ENCODE measurements at places on chromosomes 2 and 18.

DNA sequence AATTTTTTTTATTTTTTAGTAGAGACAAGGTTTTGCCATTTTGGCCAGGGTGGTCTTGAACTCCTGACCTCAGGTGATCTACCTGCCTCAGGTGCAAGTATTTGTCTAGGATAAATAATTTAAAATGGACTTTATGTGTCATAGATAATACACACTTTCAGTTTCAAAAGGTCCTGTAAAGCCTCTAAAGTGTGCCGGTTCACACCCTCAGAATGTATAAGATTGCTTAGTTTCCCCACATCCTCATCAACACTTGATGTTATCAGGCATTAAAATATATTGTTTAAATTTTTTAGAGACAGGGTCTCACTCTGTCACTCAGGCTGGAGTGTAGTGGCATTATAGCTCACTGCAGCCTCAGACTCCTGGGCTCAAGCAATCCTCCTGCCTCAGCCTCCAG lies 170.5 kb downstream of the ANKRD44 start:
- no peak for DNase-seq

DNA sequence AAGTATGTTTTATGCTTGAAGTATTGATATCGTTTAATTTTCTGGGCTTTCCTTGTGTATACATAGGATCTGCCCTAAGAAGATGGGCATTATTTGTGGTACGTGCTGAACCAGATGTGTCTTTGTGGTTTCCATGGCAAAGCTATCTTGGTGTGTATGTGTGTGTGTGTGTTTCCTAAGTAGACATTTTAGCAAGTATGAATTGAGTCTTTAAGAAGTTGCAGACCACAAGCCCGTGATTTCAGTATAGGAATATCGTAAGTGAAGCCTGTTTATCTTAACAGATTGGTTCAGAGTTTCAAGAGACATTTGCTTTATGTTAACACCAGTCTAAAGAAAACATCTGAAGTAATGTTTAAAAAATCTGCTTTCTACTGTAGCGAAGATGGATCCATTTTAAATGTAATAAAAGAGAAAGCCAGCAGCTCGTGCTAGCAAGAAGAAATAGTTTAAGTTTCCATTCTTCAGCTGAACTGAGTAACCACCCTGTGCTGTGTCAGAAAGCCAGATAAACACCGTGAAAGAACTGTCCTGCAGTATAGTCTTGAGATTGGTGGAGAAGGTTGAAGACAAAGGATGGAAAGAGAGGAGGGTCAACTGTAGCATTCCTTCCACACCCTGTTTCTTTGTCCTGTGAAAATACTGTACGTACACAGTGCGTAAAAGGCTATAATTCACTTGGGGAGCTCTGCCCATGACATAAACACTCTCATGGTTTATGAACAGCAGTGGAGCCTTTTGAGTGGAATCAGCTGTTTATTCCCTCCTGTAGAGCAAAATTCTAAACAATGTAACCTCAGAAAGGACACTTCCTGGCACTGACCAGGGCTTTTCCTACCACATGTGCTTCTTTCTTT lies 91.9 kb upstream of the FOSL2 start:
- no peak for DNase-seq

- no peak for DNase-seq
Measured at GRCh38 chr2:147495734-147496133, 349.1 kb upstream of the ACVR2A start.

DNA sequence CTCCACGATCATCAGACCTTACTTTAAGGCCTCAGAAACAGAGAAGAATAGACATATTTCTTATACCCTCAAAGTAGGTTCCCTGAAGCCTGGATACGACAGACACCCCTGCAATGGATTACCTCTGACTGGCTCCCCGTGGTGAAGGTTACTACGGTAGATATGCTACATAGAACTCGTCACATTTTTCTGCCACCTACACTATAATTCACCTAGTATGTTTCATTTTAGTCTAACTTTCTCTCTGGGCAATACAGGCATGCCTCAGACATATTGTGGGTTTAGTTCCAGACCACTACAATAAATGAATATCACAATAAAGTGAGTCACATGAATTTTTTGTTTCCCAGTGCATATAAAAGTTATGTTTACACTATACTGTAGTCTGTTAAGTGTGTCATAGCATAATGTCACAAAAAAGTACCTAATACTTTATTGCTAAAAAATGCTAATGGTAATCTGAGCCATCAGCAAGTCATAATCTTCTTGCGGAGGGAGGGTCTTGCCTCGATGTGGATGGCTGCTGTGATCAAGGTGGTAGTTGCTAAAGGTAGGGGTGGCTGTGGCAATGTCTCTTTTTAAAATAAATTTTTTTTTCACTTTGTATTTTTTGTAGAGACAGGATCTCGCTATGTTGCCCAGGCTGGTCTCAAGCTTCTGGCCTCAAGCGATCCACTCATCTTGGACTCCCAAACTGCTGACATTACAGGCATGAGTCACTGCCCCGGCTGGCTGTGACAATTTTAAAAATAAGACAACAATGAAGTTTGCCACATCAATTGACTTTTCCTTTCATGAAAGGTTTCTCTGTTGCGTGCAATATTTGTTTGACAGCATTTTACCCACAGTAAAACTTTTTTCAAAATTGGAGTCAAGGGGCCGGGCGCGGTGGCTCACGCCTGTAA lies 64.6 kb downstream of the TGIF1 start:
- no peak for DNase-seq

- DNase-seq, result no peak
Measured at GRCh38 chr18:12287131-12287681, 20.8 kb upstream of the TUBB6 start.

DNA sequence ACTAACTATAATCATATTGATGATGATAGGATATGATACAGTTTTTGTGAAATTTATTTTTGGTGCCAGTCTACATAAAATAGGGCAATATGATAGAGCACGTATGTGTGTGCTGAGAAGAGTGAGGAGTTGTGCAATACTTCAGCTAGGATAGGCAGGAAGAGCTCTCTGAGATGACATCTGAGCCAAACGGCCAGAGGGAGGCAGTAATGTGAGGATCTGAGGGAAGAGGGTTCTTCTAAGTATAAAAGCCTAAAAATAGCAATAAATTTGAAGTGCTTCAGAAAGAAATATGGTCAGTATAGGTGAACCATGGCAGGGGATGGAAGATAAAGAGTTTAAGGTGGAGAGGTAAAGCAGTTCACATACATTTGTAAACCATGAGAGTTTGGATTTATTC lies 102.5 kb downstream of the OLA1 start:
- no peak for DNase-seq

- DNase-seq, result no peak
Measured at GRCh38 chr2:41572154-41572553, 475.7 kb upstream of the PKDCC start.

DNA sequence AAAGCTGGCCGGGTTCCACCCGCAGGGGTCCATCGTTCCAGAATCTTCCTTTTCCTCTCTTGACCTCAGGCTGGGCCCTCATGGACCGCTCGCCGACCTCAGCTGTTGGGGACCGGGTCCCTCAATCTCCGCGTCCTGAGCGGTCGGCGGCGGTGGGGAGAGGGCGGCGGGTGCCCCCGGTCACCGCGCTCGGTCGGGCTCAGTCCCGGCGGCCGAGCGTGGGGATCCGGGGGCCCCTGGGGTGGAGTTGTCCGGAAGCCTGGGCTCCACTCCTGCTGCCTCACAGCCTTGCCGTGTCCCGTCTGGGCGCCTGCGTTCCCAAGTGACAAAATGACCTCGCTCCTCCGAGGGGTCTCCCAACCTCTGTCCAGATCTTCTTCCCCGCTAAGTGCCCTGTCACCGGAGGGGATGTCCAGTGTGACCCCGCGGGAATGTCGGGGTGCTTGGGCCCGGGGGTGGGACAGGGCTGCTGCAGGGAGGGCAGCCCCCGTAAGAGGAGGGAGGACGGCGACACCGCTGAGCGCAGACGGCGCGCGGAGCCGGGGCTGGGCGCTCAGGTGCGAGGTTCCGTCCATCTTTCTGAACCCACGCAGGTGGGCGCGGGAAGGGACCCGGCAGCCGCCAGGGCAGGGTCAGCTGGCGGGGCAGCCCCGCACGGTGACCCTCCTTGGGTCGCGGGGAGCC lies 16.0 kb upstream of the E2F6 start:
- peak; percentile 69 for DNase-seq

- DNase-seq, result no peak
Measured at GRCh38 chr2:157732596-157732995, 103.9 kb upstream of the ACVR1C start.

- no peak for DNase-seq
Measured at GRCh38 chr18:55934821-55935220, 346.8 kb upstream of the TCF4 start.

DNA sequence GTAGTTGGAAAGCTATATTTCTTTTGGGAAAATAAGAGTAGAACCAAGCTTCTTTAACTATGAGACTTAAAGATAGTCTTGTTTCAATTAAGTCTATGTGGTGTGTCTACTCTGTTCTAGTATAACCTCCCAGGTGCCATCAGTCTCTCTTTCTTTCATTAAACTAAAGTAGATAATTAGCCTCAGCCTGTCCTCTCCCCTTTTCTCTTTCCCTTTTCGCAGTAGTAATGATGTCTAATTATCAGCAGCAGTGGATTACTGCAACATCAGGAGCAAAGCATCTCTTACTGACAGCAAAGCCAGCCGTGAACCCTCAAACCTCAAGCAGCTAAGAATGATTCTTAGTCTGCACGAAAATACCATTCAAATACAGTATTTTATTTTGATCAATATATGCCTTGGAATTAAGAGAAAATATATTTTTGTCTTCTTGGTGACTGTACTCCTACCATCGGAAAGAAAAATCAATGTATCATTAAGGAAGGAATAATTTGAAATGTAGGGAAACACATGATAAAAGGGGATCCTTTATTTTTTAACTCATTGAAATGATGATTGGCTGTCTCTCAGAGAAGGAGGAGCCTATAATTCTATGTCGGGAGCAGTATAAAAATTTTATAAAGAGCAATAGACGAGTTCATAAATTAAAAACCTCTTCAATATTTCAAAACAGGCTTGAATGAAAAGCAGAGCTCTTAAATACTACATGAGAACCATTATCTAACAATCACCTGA lies 4.5 kb downstream of the NOL4 start:
- no peak for DNase-seq

- no peak for DNase-seq
Measured at GRCh38 chr2:86570059-86570458, 6.8 kb upstream of the CHMP3 start.

DNA sequence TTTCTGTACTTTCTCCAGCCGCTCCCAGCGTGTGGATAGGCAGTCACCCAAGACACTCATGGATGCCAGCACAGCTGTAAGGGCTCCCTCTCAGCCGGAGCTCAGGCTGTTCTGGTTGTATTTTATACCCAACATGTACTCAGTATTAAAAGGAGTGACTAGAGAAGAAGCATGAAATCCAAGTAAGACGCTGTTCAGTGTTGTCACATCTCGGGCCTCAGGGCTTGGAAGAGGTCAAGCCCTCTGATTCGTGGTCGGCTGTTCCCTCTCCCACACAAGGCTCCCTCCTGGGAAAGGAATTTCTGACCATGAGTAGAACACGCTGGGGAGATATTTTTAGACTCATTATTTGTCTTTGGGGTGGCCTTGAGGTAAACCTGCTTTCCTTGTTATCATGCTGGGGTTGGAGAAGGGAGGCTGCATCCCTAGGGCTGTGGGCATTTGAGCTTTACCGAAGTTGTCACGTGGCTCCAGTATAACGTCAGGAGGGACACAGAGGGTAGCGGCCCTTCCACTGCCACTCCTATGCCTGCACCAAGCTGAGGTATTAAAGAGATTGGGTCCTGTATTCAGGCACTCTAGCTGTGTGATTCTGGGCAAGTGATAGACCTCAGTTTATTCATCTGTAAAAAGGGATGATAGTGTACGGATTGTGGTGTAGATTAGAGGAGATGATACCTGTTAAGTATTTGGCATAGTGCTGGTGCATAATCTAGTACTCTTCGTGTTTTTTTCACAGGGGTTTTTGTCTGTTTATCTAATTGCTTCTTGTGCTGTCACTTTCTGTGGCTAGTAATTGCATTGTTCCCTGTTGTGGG lies 34.1 kb downstream of the HK2 start:
- DNase-seq, result no peak

DNA sequence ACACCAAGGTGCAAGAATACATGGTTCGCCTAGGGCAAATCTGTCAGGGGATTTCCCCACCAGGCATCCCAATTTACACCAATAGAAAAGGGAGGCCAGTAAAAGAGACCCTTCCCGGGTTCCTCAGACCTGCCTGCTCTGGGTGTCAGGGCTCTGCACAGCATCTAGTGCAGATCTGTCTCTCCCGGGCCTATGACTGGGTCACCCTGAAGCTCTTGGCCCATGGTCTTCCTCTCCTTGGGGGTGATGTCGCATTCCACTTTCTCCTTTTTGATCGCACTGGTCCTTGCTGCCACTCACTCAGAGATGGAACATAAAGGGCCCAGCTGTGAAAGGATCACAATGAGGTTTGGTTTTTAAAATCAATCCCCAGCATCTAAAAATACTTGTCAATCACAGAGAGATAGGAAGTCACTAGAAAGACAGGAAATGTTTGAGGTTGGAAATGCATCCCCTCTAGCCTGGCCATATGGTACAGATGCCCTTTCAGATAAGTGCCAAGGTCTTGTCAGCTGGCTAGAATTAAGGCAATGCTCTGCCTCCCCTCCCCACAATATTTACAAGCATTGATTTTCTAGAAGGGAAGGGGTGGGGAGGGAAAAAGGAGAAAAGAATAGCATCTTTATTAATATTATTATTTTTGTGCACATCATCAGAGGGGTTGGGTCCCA lies 34.9 kb upstream of the AFTPH start:
- DNase-seq, result no peak

DNA sequence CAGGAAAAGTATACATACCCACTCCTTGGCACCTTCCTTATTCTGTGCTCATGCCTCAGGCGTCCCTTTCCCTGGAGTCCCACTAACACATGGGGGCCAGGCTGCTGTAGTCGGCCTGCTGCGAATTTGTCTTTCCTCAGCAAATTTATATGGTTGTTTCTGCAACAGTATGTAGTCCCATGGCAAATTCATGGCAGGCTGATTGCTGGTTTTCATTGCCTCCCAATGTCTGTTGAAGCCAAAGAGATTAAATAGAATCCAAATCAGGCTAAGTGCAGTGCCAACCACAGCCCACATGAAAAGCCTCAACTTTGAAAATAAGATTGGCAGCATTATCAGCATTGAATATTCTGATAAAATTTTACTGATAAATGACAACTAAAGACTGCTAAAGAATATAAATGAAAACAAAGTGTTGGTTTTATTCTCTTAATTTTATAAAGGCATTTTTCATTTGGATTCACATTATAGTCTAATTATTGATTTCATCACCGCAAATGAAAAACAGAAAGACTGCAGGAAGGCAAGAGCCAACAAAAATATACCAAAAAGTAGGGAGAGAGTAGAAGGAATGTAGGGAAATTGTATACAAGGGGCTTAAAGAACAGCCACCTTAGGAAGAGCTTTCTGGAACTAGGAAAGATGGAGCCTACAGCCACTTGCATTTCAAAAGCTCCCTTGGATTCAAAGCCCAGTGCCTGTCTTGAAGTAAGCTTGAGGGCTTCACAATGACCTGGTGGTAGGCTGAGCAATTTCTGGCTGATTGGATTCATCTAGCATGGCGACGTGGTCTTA lies 283.7 kb upstream of the MMADHC start:
- DNase-seq, result no peak

- DNase-seq, result no peak
Measured at GRCh38 chr2:72780477-72780876, 45.4 kb downstream of the EXOC6B start.

GRCh38 chr18:46560671-46561045 lies 96.4 kb downstream of the LOXHD1 start:
- DNase-seq, result no peak
